ENCODE measurements at places on chromosomes 1 and 21. TPM values are rescaled to one million over a fixed set of nuclear protein-coding genes. Genes with fewer than 3 reads are reported as not detected.
A peak's percentile ranks its signal among the peaks of the same experiment; 100 is the strongest.

- DNase-seq = peak; percentile 93
These were observed 5.0 kb downstream of the NGF start for GRCh38 chr1:115332813-115333608.

- DNase-seq = no peak
These were observed 70.4 kb downstream of the VAV3 start for GRCh38 chr1:107894605-107895004.

Gene PTGFR
- total RNA-seq = 35.2 TPM

DNA sequence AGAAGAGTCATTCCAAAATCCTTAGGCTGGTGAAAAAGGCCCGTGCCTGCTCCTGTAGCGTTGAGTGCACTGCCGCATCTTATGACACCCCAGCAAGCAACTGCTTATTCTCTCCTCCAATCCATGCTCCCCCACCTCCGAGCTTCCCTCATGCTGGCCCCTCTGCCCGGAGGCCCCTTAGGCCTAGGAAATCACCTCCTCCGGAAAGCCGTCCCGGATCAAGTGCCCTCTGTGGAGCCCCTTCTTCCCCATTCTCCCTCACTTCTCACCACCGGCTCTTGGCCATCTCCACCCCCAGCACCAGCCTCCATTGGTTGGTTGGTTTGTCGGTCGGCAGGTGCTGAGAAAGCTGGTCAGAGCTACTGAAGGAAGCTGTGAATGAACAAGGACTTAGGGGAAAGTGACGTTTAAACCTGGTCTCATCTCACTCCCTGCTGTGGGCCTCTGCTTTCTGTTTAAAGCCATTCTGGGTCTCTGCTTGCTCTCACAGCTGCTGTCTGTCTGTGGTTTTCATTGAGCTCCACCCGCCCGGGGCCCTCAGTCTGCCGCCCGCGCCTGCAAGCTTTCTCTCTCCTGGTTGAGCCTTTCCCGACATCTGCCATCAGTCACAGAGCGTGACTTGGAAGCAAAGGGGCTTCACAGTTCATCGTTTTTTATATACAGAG is 122.2 kb downstream of the KCNN3 start:
- no peak for DNase-seq

Gene KCNC4
- total RNA-seq = 15.2 TPM

Gene SPRTN
- 20.4 TPM for total RNA-seq

- no peak for DNase-seq
These were observed 7.0 kb downstream of the TMEM61 start for GRCh38 chr1:54987427-54987826.

DNA sequence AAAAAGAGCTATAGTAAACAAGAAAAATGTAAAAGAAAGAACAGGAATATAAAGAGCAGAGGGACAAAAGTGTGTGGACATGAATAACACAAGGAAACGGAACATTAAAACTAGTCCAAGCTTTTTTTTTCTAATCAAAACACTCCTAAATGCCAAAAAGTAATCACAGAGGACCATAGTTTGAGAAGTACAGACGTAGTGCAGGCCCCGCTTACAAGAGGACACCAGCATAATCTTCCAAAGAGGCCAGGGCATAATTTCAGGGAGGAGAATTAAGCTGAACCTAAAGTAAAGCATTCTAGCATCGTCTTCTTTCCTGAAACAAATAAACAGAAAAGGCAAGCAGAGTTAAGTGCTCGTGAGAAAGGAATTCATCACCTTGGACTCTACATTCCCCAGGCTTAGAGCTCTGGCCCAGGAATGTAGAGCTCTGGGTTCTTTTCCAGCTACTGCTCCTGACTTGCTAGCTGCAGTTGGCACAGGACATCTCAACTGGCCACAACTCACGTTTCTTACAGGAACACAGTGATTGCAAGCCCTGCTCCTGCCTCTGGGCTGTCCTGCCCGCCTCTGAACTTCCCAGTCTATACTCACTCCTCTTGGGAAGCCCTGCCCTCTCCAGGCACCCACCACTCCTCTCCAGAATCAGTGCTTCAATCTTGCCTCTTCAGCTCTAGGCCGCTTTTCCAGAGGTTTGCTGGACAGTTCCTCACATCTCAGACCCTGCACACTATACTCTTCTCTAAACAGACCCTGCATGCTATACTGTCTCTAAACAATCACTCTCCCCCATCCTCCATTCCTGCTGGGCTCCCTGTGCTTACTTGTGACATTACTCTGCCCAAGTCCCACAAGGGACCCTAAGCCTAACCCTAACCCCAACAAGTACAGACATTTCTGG is 9.8 kb downstream of the RGS8 start:
- DNase-seq = no peak

Gene GPX7
- total RNA-seq = 23.7 TPM

Gene DCDC2B
- total RNA-seq = not detected

Gene MTR
- 30.7 TPM for total RNA-seq

- no peak for DNase-seq
These were observed 185.0 kb upstream of the PTBP2 start for GRCh38 chr1:96536581-96536980.

DNA sequence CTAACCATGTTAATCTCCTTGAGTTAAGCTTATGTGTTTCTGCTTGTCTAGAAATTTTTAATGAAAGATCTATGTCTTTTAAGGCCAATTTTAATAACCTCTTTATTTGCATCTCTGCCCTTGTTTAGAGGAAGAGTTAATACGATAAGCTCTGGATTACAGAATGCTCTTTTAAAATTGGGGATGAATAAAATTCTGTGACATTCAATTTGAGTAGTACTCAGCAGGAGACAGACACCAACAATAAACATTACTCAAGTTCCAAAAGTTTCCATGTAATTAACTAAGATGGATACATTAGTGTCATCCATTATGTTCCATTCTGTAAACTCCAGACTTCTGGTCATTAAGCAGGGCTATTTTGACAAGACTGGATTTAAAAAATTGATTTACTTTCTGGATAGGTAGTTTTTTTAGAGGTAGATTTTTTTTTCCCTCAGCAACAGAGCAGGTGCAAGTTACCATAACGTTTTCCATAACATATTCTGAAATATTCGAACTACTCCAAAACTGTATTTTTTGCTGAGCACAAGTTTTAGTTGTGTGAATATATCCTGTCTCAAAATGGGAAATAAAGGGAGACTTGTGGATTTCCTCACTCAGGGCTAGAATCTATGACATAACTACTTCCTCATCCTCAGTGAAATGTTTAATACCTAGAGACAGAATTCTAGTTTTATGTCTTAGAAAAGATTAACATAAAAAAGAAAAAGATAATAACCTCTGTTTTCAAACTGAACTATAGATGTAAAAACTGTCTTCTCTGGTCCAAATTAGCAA is 221.7 kb downstream of the NEGR1 start:
- no peak for DNase-seq

GRCh38 chr21:36097427-36098181 is 27.8 kb downstream of the CBR1 start:
- peak; percentile 98 for DNase-seq

- no peak for DNase-seq
These were observed 111.4 kb downstream of the ZP4 start for GRCh38 chr1:237779356-237779755.

DNA sequence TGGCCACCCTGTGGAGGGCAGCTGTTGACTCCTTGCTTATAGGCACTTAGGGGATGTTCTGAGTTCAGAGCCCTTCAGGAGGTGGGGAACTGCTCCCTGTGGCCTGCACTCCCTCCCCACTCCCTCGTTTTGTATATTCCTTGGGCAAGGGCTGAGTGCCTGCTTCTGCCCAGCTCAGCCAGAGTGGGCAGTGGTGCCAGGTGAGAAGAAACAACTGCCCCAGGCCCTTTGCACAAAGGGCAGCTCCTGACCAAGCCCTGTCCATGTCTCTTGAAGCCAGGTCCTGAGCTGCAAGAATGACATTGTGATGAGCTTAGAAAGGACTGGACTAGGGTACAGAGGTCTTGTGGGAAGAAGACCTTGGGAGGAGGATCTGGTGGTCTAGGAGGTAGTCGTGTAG is 2.2 kb downstream of the AGTRAP start:
- DNase-seq = no peak

Gene AVPR1B
- total RNA-seq = not detected

Gene C4BPB
- not detected for total RNA-seq

Gene NEK2
- 15.1 TPM for total RNA-seq

Gene NOTCH2
- 159 TPM for total RNA-seq

GRCh38 chr21:34540206-34540605 is 28.2 kb upstream of the KCNE1 start:
- peak; percentile 38 for DNase-seq

- peak; percentile 19 for DNase-seq
These were observed 15.9 kb upstream of the POGZ start for GRCh38 chr1:151475175-151475574.

- no peak for DNase-seq
These were observed 37.8 kb downstream of the IER5 start for GRCh38 chr1:181126289-181126688.

DNA sequence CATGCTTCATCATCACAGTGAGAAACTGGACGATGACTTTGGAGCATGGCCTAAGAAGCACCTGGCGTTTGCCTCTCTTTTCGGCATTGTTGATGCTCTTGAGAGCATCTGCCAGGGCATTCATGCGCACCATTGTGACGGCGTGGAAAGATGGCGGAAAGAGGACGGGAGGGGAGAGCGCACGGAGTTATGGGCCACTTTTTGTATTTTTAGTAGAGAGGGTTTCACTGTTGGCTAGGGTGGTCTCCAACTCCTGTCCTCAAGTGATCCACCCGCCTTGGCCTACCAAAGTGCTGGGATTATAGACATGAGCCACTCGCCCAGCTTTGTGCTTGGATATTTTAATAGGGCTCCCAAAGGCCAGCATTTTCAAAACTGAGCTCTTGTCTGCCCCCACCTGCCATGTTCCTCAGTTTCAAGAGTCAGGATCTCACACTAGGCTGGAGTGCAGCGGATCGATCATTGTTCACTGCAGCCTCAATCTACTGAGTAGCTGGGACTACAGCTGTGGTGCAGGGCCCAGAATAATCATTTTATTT is 5.3 kb downstream of the RPS8 start:
- DNase-seq = no peak

DNA sequence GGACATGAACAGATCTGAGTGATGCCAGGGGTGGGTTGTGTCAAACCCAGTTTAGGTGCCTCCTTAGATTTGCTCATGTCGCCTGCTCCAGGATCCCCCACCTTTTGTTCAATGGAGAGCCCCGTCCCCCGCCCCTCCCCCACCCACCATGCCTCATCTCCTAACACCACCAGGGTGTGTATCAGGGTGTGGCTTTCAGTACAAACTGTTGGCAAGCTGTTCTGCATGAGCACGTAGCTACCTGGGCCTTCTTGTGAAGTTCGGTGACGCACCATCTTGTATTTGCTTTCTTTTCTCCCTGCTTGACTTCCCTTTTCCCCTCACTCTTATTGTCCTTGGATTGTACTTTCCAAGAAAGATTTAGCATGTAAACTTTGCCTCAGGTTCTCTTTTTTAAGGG is 94.8 kb downstream of the EBNA1BP2 start:
- no peak for DNase-seq

DNA sequence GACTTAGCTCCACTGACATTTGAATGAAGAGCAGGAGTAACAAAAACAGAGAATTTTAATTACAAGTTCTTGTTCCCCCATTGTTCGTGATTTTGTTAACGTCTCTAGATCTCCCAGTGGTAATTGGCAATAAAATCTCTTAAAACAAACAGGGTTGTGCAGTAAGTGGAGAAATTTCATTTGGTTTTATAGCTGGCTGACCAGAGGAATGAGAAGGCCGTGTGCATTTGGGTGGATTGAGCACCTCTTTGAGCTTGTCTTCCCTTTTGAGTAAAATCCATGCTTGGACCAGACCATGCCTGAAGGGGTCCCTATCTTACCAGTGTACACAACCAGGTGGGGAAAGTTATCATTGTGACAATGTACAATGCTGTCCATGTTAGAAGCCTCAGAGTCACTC is 137.8 kb downstream of the HIVEP3 start:
- DNase-seq = peak; percentile 88

DNA sequence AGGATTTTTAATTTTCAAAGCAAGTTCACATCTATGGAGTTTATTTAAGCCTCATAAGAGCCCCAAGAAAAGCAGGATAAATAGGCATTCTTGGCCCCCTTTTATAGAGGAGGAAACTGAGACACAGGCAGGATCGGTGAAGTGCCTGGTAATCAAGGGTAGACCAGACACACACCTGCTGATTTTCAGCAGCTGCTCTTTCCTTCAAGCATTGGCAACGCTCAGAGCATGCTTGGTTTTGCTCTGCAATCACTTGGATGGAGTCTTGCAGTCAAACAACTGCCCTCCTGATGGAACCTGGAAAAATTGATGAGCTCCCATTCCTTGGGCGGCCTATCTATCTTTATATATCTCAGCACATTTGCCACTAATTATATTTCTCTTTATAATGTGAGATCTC is 478.9 kb upstream of the CAMK1G start:
- no peak for DNase-seq

Gene ERO1B
- total RNA-seq = 11.3 TPM

GRCh38 chr1:219304227-219305226 is 130.8 kb downstream of the LYPLAL1 start:
- peak; percentile 56 for DNase-seq

DNA sequence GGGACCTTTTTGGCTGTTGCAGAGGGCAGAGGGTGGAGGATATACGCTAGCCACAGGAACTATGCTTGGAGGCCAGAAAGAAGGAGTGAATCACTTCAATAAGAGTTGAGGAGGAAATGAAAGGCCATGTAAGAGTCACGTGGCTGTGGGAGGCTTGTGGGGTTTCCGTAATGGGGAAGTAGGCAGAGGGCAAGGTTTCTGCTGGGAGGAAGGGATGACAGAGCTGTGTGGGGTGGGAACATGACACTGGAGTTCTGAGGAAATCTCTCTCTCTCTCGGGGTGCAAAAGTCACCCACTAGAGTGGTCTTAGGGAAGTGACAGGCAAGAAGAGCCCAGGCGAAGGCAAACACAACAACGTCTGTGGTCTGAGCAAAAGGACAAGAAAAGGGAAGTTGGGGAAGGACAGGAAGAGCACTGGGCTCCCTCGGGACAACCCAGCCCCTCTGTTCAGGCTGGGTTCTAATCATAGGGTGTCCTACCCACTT is 3.9 kb upstream of the CD1C start:
- DNase-seq = peak; percentile 86

DNA sequence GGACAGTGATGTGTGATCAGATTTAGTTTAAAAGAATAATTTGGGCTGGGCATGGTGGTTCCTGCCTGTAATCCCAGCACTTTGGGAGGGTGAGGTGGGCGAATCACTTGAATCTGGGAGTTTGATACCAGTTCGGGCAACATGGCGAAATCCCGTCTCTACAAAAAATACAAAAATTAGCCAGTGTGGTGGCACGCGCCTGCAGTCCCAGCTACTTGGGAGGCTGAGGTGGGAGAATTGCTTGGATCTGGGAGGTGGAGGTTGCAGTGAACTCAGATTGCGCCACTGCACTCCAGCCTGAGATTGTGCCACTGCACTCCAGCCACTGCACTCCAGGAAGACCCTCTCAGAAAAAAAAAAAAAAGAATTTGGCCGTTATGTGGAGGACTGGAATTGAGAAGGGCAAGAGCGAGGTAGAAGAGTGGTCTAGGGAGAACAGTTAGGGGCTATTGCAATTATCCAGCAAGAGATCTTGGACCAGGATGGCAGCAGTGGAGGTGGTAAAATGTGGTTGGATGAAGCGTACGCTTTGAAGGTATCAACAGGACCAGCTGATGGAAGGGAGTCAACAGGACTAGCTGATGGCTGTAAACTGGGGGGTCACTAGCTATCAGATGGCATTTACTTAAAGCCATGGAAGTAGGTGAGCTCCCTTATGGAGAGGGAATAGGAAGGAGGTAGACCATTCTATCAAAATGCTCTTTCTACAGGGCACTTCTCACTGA is 9.6 kb downstream of the BTBD19 start:
- no peak for DNase-seq
